WTC11 (cell line): ENCODE measurements at places on chromosomes 7 and 10.

DNA sequence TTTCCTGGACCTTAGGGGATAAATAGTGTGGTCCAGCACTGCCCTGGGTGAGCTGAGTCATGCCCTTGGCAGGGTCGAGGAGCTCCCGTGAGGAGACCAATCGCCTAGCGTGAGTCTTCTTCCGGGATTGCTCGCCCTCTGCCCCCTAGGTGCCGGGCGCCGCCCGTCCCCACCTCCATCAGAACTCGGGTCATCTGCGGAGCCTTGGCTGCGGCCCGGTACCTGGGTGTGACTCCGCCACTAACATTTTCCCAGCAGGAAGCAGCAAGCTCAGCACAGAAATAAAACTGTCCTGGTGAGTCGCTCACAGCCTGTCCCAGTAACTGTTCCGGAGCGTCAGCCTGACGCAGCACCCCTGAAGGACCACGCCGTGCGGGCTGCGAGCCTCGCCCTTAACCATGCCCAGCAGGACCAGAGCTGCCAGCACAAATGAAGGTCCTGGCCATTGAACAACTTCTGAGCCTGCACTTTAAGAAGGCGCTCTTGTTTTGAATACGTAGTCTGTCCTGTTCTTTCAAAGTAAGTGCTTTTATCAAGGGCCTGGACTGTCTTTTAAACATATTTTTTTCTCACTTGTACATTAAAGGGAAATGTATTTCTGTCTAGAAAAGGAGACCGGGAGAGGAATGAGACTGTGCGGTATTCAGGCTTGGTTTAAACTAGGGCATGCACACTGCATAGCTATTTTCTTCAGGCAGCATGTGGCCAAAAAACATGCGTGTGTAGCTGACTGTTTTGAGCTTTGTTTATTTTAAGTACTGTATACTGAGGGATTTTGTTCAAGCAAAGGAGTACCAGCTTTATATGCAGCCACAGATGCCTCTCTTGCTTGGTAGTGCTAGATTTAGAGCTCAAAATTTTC, 136.7 kb downstream of the HECW1 start:
- no peaks in the 10 kb centered on the region for H3K27me3 ChIP-seq
- H3K4me3 ChIP-seq: no peak overlapping the region
- no peak overlapping the region; the same call in 1 of the 2 replicates for H3K27ac ChIP-seq
- no peak for DNase-seq
- H3K36me3 ChIP-seq: no peaks in the 10 kb centered on the region
- H3K4me1 ChIP-seq: peaks cover 23% of the 10 kb centered on the region

DNA sequence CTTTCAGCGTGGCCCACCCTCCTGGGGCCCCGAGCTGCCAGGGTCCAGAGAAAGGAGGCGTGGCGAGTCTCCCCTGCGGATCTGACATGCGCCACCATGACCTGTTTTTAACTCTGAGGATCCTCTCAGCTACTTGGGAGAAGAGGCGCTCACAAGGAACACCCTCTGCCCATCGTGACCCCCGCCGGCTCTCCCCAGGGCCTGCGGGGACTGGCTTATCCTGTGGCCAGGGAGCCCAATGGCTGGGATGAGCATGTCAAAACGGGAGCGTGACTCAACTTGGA, 93.7 kb downstream of the EBF3 start:
- no peak overlapping the region for H3K27ac ChIP-seq
- H3K4me1 ChIP-seq: peaks cover 48% of the 10 kb centered on the region
- no peak for DNase-seq
- no peaks in the 10 kb centered on the region for H3K27me3 ChIP-seq
- no peak overlapping the region for H3K4me3 ChIP-seq

- no peaks in the 10 kb centered on the region for H3K36me3 ChIP-seq
- peaks cover 49% of the 10 kb centered on the region for H3K4me1 ChIP-seq
- no peak overlapping the region for H3K4me3 ChIP-seq
- DNase-seq: no peak
- H3K27me3 ChIP-seq: peaks cover 10% of the 10 kb centered on the region
Measured at GRCh38 chr10:7082967-7083366, 327.9 kb downstream of the SFMBT2 start.

- peak overlapping the region; percentile 48; the same call in 1 of the 2 replicates for H3K27ac ChIP-seq
- DNase-seq: no peak
- peak overlapping the region; percentile 96 for H3K4me3 ChIP-seq
- H3K27me3 ChIP-seq: no peaks in the 10 kb centered on the region
- H3K36me3 ChIP-seq: no peaks in the 10 kb centered on the region
Measured at GRCh38 chr10:102646610-102647442, 2.5 kb downstream of the TRIM8 start.

DNA sequence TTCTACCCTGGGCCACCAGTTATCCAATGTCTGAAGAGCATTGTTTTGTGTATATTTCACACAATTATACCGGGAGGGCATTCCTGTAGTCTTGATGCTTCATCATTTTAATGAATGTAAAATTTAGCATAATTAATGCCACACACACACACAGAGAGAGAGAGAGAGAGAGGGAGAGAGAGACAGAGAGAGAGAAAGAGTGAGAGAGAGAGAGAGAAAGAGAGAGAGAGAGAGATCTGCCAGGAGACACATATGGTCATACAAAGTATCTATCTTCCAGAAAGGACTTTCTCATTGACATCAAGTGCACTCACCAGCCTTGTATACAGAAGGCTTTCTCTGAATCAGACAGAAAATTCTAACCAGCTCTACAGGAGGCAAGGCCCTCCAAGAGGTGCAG, 72.3 kb downstream of the KLF6 start:
- DNase-seq: no peak
- peaks cover 6% of the 10 kb centered on the region; the same call in 1 of the 2 replicates for H3K4me1 ChIP-seq
- H3K27ac ChIP-seq: no peak overlapping the region
- no peak overlapping the region for H3K4me3 ChIP-seq
- H3K36me3 ChIP-seq: peaks cover 9% of the 10 kb centered on the region

- no peak for DNase-seq
- no peak overlapping the region for H3K27ac ChIP-seq
- H3K4me1 ChIP-seq: peaks cover 29% of the 10 kb centered on the region
- no peak overlapping the region for H3K4me3 ChIP-seq
- H3K36me3 ChIP-seq: no peaks in the 10 kb centered on the region
- no peaks in the 10 kb centered on the region; the same call in 1 of the 2 replicates for H3K27me3 ChIP-seq
Measured at GRCh38 chr7:26425655-26426054, 134.0 kb downstream of the SNX10 start.
